ENCODE measurements at places on chromosomes 7 and 10.

GRCh38 chr7:76189276-76189675, 12.4 kb upstream of the SRRM3 start:
- DNase-seq: no peak

GRCh38 chr10:24707445-24707844, 16.2 kb downstream of the ARHGAP21 start:
- DNase-seq: no peak

- DNase-seq: no peak
These were observed 121.7 kb upstream of the COL1A2 start for GRCh38 chr7:94272821-94273583.

- DNase-seq: no peak
These were observed 46.9 kb upstream of the SEPTIN7 start for GRCh38 chr7:35753761-35754603.

DNA sequence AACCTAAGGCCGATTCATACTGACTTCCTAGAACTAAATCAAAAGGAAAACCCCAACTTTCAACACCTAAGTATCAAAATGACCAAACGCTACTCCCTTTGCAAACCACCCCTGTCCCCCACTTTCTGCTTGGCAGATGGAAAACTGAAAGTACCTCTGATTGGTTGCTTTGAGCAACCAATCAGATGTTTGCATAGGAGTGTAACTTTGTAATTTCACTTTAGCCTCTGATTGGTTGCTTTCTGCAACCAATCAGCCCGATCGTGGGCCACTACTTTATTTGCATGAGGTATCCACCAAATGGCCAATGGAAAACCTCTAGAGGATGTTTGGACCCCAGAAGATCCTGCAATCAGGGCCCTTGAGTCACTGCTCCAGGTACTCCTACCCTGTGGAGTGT, 12.3 kb upstream of the SNX10 start:
- no peak for DNase-seq

DNA sequence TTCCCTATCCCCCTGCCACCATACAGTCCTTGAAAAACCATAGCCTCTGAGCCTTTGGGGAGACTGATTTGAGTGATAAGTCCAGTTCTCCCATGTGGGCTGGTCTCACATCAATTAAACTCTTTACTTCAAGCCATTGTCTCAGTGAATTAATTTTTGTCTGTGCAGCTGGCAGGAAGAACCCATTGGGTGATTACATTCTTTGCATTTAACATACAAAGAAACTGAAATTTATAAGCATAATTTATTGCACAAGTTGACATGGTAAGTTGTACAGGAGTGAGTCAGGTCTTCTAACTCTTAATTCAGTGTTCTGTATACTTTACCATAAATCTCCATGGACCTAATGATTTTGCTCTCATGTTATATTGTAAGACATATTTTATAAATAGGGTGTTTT, 1613.0 kb upstream of the LRRTM3 start:
- DNase-seq: no peak

- no peak for DNase-seq
These were observed 124.9 kb downstream of the CYP26A1 start for GRCh38 chr10:93198401-93199131.

GRCh38 chr10:112379635-112380296, 5.8 kb downstream of the ACSL5 start:
- DNase-seq: no peak

GRCh38 chr10:48526011-48526821, 78.7 kb downstream of the ARHGAP22 start:
- DNase-seq: no peak

DNA sequence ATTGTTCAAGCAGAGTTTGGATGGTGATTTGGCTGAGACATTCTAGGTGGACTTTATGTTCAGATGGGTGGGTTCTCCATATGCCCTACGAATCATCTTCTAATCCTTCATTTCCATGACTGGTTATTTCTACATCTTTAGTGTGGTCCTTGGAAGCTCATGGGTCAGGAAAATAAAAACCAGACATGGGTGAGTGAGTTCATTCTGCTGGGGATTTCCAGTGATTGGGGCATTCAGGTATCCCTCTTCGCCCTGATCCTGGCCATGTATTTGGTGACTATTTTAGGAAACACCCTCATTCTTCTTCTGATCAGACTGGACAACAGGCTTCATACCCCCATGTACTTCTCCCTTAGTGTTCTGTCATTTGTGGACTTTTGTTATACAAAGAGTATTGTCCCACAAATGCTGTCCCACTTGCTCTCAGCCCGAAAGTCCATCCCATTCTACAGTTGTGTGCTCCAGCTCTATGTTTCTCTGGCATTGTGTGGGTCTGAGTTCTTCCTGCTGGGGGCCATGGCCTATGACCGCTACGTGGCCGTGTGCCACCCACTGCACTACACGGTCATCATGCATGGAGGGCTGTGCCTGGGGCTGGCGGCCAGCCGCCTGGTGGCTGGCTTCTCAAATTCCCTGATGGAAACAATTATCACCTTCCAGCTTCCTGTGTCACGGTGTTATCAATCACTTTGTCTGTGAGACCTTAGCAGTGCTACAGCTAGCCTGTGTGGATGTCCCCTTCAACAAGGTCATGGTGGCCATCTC, 19.2 kb upstream of the OR6B1 start:
- DNase-seq: no peak

DNA sequence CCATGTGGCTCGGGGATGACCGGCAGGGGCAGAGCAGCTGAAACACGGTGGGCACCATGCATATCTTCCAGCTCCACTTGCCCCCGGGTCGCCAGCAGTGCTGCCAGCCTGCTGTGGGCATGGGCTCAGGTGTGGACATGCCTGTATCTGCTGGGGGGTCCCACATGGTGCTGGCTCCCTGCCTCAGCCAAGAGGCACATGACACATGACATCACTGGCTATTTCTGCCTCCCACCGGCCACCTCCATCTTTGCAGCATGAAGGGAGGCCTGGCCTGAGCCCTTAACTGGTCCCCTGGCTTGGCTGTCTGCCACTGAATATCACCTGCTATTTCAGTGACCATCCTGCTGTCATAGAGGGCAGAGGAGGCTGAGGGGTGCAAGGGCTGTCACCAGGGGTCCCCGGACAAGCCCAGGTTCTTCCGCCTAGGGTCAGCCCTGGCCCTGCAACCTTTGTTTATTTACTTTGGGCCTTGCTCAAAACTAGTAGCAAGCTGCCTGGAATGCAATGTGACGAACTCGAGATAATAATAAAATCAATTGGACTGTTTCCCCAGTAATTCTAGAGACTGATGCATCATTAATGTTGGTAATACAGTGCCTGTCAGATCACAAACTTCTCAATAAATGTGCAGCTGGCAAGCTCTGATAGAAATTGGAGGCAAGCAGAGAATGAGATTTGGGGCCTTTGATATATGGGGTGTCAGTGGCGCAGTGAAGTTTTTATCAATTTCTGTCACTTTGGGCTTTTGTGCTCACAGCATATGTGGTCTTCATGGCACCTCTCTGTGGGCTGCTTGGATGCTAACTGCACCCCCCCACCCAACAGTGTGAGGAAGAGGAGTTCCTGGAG, 28.5 kb downstream of the ZMIZ1 start:
- DNase-seq: no peak

DNA sequence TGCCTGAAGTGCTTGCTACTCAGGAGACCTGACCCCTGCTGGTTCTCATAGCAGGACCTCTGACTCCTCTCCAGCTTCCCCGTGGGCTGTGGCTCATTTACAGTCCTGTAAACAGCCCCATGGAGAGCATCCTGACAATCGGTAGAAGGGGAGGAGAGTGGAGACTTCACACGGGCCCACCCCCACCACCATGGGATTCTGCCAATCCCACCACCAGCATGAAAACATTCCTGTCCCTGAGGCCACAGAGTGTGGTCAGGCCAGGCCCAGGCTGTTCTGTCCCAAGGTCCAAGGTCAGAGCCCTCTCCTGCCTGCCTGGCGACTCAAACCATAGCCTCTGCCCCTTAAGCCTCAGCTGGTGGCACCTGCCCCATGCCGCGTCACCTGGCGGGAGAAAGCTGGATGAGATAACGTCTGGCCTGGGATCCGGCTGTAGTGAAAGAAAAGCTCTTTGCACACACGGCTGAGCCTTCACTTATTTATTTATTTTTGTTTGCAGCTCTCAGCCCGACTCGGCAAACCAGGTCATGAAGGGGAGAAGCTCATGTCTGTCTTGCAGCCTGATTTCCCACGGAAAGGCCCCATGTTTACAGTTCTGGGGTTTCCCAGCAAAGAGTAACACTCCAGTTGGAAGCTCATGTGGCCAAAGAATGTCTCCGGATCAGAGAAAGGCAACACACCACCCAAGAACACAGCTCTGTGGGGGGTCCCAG, 293.6 kb upstream of the ZMIZ1 start:
- DNase-seq: no peak

DNA sequence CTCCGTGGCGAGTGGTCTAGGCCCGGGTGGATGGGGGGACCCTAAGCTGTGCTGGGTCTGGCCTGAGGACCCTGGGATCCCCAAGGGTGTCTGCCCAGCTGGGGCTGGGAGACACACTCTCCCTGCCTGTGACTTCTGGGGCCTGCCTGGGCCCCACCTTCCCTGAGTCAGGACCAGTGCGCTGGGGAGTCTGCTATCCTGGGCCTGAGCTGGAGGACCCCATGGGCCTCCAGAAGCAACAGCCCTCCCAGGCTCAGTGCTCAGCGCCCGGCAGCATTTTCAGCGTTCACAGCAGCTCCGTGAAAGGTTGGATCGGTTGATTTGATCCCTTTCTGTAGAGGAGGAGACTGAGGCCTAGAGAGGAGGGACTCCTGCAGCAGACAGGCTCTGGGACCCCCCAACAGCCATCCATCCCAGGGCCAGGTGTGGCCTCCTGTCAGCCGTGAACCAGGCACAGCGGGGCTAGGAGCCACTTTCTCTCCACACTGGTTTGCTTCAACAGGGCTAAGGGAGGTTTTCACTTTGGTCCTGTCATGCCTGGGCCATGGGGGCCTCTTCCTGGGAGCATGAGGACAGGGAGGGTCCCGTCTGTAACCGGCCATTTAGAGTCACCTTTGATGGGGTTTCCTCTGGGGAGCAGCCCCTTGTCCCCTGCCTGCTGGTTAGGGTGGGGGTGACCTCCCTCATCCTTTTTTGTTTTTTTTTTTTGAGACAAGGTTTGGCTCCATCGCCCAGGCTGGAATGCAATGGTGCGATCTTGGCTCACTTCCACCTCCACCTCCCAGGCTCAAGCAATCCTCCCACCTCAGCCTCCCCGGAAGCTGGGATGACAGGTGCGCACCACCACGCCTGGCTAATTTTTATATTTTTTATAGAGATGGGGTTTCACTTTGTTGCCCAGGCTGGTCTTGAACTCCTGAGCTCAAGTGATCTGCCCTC, 12.4 kb downstream of the FOXL3 start:
- DNase-seq: no peak

DNA sequence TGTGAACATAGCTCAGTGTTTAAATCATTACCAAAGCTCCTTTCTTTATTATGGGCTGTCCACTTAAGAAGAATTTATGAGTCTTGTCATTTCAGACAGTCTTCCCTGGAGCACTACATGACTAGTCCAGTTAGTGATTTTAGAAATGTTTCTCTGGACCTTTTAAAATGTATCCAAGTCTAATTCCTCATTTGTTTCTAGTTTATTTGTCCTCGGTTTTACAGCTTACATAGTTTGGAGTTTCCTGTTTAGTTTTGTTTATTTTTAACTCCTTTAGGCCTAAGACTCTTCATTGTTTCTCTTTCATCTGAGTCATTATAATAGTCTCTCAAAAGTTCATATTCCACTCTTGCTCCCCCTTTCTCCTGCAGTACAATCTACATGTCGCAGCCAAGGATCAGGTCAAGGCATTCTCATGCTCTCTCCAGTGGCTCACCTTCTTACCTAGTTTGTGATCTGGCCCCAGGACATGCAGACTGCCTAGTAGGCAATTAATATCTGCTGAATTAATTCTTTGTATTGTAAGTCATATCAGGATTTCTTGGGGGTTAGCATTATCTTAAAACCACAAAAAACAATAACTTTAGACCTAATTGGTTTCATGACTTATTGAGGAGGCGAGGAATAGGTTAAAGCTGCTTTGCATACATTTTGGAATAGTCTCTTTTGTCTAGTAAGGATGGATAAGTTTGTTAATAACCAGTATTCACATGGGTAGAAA, 93.8 kb downstream of the MAPK8 start:
- DNase-seq: no peak

DNA sequence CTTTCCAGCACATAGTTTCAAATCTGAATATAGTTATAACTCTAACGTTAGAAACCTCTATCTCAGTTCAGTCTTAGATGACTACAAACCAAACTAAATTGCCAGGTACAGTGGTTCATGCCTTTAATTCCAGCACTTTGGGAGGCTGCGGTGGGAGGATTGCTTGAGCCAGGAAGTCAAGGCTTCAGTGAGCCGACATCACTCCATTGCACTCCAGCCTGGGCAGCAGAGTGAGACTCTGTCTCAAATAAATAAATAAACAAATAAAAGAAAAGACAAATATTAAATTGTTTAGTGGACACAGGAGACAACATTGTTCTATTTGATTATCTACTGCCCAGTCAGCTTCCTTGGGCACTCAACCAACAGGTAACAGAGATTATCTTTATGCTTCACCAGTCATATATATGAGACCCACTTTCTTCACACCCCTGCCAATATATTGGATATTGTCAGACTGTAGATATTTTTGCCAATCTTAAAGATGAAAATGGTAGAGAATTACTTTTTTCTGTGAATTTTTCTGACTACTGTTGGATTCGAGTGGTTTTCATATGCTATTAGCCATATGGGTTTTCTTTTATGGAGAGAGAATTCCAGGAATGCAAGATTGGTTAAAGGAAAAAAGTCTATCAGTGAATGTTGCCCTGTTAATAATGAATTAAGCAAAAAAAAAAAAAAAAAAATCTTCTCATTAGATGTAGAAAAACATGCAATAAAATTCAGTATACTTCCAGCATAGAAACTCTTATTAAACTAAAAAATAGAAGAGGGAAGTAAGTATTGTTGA, 16.0 kb downstream of the HDAC9 start:
- no peak for DNase-seq

DNA sequence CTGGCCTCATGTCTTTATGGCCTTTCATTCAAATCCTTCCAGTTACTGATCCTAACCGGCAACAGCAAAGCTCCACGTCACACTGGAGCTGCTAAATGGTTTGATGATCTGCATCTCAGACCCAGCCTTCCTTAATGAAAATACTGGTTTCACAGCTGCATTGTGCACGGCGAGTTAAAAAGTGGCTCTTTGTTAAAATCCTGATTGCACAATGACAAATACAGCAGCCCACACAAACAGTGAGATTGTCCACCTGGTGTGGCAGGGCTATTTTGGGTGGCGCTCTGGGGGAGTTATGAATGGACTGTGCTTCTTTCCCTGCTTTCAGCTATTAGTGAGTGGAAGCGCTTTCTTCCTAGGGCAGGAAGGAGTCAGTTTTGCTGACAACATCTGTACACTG, 63.4 kb upstream of the C1QL3 start:
- no peak for DNase-seq

DNA sequence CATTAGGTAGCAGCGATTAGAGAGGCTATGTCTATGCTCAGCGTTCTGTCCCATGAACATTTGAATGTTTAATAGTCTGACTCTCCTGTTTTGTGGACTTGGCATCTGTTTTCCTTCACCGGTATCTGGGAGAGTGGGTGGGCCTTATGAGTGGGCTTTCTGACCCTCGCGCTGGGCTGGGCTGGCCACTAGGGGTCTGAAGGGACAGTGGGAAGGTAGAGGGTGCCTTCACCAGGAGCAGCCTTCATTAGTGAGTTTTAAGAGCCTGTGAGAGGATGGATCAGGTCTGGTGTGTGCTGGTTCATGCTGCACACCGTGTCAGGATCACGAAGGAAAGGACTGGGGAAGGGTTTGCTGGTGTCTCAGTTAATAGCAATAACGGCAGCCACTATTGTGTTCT, 33.4 kb downstream of the DCLRE1A start:
- no peak for DNase-seq

- DNase-seq: no peak
These were observed 14.0 kb downstream of the ITGB1 start for GRCh38 chr10:32943854-32944661.

Data from cerebellum (tissue), 4 donors.